ENCODE measurements at places on chromosomes 7 and 10.

- no peak for DNase-seq
These were observed 129.2 kb downstream of the SRI start for GRCh38 chr7:88090671-88091070.

DNA sequence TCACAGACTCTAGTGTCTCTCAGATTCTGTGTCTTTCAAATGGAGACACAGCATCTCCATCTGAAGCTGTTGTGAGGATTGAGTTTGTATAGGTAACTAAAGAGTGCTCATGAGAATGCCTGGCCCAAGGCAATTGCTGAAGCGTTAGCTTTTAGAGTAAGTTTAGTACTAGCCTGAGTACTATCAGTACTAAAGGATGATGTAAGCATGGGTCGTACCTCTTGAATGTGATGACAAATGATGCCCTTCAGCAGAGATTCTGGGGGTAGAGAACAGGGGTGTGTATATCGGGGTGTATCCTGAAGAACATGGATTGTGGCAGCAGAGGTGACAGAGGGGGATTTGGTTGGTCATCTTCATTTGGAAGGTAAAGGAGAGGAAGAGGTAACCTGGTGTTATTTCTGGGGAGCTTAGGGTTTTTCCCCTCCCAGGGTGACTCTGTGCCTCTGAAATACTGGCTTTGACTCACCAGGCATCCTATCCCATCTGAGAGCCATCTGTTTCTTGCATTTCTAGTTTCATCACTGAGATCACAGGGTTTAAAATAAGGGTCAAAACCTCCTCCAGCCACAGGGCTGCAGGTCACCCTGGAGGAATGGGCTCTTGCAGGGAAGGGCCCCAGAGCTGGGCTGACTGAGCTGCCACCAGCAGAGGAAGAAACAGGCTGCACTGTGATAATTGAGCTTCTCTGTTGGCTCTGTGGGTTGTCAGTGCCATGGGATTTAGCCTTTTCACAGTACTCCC is 756.0 kb downstream of the KCNMA1 start:
- no peak for DNase-seq

DNA sequence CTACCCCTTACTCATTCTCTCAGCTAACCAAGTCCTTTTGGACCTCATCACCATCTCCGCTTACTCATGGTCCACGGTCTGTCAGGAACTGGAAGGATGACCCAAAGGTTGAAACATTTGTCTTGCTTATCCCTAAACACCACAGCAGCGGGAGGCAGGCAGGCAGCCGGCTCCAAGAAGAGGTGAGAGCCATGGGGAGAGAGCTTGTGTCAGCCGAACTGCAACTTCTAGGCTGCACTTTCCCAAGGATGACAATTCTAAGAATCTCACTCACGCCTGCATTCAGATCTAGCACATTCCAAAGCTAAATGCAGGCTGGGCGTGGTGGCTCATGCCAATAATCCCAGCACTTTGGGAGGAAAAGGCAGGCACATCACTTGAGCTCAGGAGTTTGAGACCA is 86.0 kb downstream of the SPDYE5 start:
- no peak for DNase-seq

DNA sequence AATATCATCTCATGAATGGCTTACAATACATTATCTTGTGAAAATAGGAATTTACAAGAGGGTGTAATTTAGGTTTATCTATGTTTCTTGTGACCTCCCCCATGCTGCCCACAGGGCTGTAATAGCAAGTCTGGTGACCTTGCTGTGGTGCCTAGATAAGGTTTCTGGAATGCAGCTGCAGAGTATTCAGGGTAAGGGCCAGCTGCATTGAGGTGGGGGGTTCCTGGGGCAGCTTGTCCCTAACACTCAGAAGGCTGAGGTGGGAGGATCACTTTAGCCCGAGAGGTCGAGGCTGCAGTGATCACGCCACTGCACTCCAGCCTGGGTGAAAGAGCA is 5.3 kb upstream of the DHTKD1 start:
- DNase-seq: no peak
